ENCODE measurements at places on chromosomes 6 and 20.

- no peak for DNase-seq
Measured at GRCh38 chr6:83518816-83519480, 6.6 kb downstream of the PRSS35 start.

DNA sequence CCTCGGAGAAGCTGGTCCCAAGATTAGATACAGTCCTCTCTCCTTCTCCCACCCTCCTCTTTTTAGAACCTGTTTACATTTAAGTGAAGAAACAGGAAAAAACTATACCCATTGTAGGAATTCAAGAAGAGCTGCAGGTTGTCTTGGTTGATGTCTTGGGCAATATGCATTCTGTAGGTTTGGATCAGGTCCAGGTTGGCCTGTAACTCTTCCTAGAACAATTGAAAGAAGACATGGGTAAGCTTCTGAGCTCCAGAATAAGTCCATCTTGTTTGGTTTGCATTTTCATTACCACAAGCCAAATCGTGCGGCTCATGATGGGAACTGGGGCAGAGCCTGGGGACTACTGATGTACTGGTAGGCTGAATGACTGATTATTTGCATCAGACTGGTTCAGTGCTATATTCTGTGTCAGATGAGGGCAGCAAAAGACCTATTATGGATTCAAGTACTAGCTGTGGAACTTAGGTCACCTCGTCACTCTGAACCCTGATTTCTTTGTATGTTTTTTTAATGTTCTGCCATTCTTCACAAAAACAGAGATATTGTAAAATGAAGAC lies 20.3 kb upstream of the SLA2 start:
- no peak for DNase-seq

DNA sequence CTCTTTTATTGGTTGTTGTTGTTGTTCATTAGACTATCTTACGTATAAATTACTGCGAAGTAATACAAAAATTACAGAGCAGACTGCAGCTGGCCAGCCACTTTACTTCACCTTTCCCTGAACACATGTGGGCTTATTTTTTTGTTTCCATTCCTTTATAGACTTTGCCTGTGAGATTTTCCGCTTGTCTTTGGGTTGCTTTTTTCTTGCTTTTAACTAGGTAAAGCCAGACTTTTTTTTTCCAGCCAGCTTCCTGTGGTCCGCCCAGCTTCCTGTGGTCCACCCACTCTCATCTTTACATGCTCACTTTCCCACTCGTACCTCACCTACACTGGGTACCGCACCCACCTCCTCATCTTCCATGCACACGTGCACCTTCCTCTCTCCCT lies 79.0 kb downstream of the IPCEF1 start:
- no peak for DNase-seq

DNA sequence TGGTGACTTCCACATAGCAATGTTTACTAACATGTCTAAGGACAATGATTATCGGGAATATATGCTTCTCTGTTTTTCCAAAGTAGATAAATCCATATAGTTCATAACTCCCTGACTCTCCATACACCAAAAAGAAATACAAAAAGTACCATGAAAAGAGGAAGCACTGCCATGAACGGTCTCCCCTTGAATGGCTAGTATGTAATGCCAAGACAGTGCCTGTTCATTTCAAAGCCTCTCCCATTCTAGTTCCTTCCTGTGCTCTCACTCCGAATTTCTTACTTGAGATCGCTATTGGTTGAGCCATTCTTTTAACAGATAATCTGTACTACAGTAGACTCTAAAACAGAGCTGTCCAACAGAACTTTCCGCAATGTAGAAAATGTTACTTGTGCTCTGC lies 54.8 kb upstream of the EDN1 start:
- no peak for DNase-seq

DNA sequence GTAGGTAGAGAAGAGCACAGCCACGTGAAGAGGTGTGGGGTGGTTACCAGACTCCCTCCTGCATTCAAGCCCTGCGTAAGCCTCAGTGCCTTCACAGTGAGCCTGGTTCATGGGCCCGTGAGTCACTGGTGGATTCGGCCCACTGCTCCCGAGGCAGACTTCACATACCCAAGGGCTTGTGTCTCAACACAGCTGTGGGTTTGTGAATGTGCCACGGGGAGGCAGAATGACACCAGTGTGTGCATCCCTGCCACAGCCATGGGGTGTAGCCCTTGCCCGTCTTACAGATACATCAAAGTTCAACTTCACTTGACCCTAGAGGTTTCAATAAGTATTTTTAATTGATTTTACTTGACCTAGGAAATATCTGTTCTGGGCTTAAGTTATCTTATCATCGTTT lies 108.5 kb downstream of the MAP3K4 start:
- DNase-seq: no peak

DNA sequence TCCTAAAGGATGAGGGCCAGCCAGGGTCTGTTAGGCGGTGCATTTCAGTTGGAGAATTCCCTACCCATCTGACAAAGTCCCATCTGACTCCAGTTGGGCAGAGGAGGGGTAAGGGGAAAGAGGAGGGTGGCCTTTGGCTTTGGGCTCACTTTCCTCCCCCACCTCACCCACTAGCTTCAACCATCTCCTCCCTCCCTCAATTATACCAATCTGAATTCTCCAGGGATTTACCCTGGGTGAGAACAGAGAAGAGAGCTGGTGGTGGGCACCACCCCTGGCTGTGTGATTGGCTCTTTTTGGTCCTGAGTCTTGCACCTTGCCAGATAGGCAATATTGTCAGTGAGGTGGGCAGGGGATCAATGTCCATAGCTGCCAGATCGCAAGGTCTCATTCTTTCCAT lies 3.2 kb downstream of the HMGA1 start:
- DNase-seq: no peak

DNA sequence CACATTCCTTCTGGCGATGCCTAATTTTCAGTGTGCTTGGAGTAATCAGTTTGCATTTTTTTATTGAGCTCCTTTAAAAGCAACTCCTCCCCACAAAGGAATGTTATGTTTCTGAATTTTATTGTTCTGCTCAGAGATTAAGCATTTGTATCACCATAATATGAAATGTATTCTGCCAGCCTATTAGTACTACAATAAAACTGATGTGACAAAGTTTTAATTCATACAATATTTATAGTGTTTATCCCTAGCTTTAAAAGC lies 236.9 kb upstream of the ASCC3 start:
- DNase-seq: no peak

DNA sequence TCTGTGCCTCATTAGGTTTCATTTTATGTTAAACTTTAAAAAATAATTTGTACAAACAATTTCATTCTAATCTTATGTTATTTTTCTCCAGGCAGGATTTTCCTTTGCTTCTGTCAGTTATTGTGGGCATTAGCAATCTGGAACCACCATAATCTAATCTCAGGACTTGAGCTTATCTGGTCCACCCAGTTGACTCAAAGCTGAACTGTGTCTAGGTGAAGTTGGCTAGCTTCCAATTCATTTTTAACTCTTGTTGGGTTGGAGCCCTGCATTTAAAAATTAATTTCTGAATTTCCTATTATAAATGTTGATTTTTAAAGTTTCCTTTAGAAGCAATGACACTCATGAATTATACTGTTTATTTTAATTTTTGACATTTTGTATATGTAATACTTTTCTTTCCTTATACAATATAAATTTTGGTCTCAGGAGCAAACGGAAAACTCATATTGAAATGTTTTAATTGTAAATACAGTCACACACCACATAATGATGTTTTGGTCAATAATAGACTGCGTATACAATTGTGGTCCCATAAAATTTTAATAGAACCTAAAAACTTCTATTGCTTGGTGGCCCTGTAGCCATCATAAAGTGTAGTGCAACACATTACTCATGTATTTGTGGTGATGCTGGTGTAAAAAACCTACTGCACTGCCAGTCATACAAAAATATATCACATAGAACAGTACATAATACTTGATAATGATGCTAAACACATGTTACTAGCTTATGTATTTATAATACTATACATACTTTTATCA lies 121.3 kb downstream of the CLVS2 start:
- DNase-seq: no peak

- DNase-seq: no peak
Measured at GRCh38 chr6:71496018-71496721, 207.6 kb downstream of the OGFRL1 start.

DNA sequence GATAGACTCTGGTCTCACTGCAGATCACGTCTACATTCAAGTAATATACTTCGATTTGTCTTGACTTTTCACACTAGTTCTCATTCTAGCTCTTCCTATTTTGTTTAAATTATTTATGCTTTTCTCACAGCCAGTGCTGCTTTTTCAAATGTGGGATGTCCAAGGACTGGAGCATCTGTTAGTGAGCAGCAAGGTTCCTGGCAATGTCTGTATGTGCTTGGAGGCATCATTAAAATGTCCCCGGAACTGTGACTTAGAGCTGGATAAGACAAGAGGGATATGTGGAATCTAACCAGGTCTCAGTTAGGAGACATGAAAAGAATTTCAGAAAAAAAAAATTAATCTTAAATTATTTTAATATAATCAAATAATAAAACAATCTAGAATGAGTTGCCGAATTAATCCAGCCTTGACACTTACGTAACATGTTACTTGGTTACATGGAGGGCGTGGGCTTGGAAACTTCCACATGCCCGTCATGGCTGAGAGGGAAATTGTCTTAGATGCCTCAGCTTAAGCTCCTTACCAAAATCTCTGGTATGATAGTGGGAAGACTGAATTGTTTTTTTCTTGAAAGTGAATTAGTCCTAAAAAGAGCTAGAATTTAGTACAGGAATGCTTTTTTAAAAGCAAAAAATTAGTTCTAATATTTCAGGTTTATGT lies 21.4 kb upstream of the CARMIL1 start:
- DNase-seq: no peak

DNA sequence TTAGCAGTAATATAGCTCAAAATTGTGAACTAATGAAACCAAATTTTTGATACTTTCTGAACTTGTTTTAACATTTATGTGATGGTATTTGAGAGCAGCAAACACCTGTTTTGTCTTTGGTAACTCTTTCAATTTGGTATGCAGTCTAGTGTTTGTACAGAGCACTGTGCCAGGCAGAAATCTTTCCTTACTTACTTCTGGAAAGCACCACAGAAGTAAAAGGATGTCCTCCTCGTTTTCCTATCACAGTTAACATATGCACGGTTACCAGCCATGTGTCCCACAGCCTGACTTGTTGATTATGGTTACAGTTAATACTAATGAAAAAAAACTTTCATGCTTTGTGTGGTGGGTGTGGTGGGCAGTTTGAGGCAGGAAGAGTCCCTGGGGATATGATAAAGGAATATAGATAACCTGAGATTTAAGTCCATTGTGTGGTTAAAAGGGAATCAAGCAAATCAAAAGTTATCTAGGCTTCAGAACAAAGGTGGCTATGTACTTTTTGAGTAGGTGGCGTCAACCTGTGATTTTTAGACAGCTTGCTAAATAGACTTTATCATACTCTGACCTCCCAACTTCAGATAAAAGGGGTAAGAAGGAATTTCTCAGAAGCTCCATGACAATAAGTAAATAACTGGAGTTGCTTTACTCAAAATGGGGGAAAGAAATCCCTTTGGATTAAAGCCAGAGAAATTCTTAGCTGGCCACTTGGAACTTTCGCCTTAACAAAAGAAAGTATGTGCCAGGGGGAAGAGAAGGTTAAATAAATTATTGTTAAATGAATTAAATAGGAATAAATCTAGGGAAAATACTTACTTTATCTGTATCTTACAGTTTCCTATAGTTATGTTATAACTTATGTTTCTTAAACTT lies 20.1 kb upstream of the COL10A1 start:
- no peak for DNase-seq

GRCh38 chr6:33994472-33995308 lies 151.2 kb downstream of the GRM4 start:
- DNase-seq: peak; percentile 54

- peak; percentile 51 for DNase-seq
Measured at GRCh38 chr20:45433316-45433715, 17.4 kb downstream of the PIGT start.

GRCh38 chr6:20400456-20401204 lies 1.0 kb upstream of the E2F3 start:
- no peak for DNase-seq

- DNase-seq: no peak
Measured at GRCh38 chr6:25428758-25429317, 149.7 kb downstream of the CARMIL1 start.

GRCh38 chr6:111741177-111741952 lies 131.9 kb downstream of the FYN start:
- DNase-seq: no peak

DNA sequence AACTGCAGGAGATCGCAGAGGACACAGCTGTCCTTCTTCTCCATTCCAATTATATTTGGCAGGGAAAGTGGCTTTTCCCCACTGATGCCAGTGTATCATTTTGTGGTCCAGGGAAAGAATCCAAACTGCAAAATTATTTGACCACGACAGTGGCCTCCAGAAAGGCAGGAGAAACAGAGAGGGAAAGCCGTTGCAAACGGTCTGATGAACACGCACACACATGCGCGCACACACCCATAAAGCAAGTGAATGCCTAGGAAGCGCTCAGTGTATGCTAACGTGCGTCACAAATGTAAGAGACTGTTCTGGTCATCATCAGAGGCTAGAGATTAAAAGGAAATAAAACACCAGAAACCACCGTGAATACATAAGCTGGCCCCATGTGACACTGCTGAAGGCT lies 54.0 kb downstream of the NPEPL1 start:
- DNase-seq: no peak

DNA sequence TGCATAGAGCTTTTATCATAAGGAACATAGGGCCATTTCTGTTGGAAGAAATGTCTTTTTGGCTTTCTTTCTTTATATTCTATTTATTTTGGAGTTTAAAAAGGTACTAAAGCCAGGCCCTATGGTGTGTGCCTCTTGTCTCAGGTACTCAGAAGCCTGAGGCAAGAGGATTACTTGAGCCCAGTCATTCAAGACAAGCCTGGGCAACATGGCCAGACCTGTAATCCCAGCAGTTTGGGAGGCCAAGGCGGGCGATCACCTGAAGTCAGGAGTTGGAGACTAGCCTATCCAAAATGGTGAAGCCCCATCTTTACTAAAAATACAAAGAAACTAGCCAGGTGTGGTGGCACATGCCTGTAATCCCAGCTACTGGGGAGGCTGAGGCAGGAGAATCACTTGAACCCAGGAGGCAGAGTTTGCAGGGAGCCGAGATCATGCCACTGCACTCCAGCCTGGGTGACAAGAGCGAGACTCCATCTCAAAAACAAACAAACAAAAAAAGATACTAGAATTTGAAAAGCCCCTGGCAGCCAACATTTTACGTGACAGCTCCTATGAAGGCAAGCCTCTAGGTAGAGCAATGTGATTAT lies 80.0 kb downstream of the CBFA2T2 start:
- DNase-seq: peak; percentile 70

- no peak for DNase-seq
Measured at GRCh38 chr6:40312213-40313015, 274.8 kb downstream of the LRFN2 start.

DNA sequence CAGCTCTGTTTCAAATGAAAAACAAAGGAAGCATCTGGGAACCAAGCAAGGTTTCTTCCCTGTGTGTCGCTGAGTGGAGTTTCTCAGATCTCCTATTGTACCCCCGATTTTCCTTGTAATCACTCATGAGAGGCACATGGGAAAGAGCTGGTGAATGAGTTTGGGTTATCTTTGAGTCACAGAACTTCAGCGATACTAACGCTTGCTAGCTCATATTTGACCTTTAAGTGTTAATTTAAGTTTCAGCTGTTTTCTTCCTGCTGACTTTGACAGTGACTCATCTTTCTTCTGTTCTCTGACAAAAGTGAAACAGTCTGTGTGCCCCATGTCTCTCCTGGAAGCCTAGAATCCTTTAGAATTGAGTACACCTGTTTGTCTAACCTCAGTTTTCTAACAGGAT lies 261.1 kb upstream of the RGS17 start:
- DNase-seq: no peak

- DNase-seq: no peak
Measured at GRCh38 chr6:3712827-3713665, 38.5 kb downstream of the PXDC1 start.
